Fibroblast of skin of right quadriceps (primary cell): ENCODE measurements at places on chromosomes 16 and 17.

- no peak for DNase-seq
These were observed 4.1 kb downstream of the DECR2 start for GRCh38 chr16:405548-406506.

- no peak for DNase-seq
These were observed 160.4 kb downstream of the WWOX start for GRCh38 chr16:78259873-78260272.

DNA sequence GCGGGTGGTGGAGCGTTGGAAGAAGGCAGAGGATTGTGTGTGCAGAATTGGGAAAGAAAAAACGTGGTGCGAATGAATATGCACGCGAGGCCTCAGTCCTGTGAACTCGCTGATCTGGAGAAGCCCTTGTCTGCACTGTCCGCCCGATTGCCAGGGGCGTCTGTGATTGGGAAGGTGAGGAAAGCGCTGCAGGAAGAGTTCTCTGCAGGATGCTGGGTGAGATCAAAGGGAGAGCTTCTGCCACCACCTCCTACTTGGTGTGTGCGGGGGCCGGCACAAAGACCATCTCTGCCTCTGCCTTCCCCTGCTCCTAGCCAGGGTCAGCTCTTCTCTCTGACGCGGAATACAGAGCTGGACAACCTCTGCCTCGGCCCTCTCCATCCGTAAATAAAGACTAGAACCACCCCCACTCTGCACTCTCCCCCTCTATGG is 841 bp upstream of the RAB5C start:
- DNase-seq: no peak

DNA sequence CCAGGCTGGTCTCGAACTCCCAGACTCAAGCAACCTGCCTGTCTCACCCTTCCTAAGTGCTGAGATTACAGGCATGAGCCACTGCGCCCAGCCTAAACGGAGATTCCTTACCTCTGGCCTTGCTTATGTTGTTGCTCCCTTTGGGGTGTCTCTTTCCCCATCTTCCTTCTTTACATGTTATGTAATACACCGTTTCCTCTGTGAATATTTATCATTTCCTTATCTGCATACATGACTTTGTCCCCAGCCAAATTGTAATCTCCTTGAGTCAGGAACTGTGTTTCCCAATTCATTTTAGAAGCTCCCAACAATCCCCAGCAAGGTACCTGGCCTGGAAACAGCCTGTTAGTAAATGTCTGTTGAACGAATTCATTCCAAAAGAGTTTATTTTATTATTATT is 15.7 kb downstream of the COPZ2 start:
- DNase-seq: no peak

GRCh38 chr17:18856570-18856915 is 1.4 kb upstream of the PRPSAP2 start:
- no peak for DNase-seq

GRCh38 chr17:21196126-21196525 is 17.8 kb downstream of the TMEM11 start:
- DNase-seq: no peak
